GM04503 (cell line): ENCODE measurements at places on chromosomes 6 and 20.

- no peak for DNase-seq
These were observed 64.6 kb downstream of the MDGA1 start for GRCh38 chr6:37632989-37633550.

DNA sequence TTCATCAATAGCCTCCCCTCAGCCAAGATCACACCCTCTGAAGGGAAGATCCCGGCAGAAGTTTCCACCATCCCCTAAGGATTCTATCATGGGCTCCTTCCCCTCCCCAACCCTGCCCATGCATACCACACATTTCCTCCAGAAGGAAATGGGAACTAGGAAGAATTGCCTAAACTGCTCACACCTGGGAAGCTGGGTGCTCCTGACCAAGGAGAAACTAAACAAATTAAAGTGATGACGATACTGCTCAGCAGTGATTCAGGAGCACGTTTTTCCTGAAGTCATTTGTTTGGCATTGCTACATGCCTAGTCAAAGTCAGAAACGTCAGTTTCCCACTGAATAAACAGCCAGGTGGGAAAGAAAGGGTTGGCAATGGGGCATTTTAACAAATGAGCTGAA is 136.1 kb upstream of the CDYL start:
- DNase-seq = no peak

DNA sequence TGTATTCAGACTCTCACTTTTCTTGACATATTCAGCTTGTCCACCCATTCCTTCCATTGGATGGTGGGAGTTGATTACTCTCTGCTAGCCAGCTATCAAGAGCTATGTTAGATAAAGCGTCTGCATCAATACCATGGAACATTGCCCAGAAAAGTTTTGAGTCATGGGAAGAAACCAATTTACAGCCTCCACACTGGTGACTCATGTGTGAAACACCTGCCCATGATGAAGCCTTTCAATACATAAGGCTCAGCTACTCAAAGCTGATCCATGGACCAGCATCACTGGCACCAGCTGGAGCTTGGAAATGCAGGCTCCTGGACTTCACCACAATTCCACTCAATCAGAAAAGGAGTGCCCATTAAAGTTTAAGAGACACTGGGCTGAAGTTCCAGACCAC is 16.1 kb downstream of the PLA2G7 start:
- no peak for DNase-seq

DNA sequence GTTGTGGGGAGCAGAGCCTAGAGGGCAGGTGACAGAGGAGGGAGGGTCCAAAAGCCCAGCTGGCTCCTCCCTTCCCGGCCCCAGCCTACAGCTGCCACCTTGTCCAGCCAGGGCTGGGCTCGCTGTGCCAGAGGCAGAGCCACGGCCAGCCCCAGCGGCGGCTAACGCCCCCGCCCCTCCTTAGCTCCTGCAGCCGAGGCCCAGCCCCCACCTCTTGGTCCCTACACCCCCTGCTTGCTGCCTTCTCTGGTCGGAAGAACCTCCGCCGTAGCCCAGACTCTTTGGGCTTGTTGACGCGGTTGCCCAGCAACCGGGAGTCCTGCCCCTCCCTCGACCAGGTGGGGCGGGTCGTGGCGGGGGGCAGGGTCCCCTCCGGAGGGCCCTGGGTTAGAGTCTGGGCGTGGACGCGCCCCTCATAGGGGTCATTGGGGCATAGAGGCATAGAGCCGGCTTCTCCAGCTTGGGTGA is 521 bp upstream of the LKAAEAR1 start:
- DNase-seq = no peak

DNA sequence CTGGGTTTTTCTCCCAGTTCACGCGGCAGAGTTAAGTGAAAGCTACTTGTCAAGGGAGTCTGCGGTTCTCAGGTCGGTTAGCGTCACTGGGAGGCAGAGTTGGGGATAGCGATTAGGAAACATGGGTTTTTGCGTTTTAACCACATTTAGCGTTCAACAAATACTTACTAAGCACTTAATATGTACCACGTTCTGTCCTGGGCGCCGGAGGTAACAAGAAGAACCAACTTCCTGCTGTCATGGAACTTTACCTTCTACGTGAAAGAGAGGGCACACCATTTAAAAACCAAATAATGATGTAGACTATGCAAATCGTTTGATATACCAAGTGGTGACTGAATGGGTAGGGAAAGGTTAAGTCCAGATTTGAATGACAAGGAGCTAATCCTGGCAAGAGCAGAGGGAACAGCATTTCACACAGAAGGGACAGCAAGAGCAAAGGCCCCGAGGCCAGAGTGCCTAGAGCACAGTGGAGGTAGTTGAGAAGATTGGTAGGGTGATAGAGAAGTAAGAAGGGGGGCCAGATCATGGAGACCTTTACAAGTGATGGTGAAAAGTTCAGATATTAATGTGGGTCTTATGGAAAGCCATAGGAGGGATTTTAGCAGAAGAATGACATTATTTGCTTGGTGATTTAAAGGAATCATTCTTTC is 744 bp downstream of the RIOK1 start:
- DNase-seq = no peak

GRCh38 chr20:62921119-62921687 is 5.1 kb downstream of the DIDO1 start:
- DNase-seq = no peak

DNA sequence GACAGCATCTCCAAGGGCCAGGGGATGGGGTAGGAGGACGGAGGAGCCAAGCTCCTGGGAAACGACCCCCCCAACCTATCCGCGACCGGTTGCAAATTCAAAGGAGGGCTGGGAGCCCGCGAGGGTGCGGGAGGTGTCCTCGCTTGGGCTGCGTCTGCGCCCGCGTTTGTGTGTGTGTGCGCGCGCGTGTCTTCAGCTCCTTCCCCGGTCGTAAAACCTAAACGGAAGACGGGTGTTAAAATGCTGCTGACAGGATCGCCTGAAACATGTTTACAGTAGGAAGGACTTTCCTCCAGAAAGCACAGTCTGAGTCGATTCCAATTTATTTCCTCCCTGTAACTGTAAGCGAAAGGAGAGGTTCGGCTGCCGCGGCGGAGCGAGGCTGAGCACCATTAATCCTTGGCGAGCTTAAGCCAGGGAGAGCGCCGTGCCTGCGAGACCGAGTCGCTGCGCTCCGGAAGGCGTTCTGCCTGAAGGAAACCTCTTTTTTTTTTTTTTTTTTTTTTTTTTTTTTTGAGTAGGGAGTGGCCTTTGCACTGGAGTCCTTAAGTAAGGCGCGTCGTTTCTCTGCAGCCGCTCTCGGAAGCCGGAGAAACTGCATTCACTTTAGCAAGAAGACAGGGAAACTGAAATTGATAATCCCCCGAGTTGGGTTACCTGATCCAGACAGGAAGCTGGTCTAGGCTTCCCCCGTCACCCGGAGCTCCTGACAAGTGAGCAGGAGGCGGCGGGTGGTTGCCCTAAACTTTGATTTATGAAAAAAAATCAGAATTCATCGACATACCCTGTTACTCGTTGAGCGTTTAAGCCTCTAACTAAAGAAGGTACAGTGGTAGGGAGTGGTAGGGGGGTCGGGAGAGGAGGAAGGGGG is 4.8 kb upstream of the SOX4 start:
- DNase-seq = peak; percentile 42

- DNase-seq = no peak
These were observed 453.7 kb downstream of the TENT5A start for GRCh38 chr6:81298751-81299150.

GRCh38 chr6:53410508-53411258 is 61.9 kb upstream of the ELOVL5 start:
- DNase-seq = peak; percentile 2

- DNase-seq = no peak
These were observed at the start of gene FOXO3 for GRCh38 chr6:108560463-108561308. FOXO3 (plus strand) TSS chr6:108560917; CDS start chr6:108561209, 292 bp downstream.

GRCh38 chr6:168192901-168193815 is 114.1 kb upstream of the FRMD1 start:
- no peak for DNase-seq

GRCh38 chr6:127912914-127913313 is 12.1 kb upstream of the THEMIS start:
- DNase-seq = no peak

GRCh38 chr6:38973178-38974057 is 75.2 kb upstream of the GLP1R start:
- peak; percentile 18 for DNase-seq

DNA sequence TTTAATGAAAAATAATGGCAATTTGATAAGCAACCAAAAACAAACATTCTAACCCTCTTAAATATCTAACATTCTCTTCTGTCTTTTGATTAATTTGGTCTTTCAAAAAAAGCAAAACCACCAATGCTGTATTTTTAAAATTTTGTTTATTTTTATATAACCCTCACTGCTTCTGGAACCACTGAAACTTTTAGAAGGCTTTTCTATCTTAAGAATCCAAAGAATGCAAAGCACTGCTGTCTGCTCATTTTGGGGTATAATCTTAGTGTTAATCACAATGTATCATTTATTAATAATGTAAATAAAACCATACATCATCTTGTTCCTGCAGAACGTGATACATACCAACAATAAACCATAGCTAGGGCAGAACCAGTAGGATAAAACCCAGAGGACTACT is 14.0 kb downstream of the STK38 start:
- no peak for DNase-seq

DNA sequence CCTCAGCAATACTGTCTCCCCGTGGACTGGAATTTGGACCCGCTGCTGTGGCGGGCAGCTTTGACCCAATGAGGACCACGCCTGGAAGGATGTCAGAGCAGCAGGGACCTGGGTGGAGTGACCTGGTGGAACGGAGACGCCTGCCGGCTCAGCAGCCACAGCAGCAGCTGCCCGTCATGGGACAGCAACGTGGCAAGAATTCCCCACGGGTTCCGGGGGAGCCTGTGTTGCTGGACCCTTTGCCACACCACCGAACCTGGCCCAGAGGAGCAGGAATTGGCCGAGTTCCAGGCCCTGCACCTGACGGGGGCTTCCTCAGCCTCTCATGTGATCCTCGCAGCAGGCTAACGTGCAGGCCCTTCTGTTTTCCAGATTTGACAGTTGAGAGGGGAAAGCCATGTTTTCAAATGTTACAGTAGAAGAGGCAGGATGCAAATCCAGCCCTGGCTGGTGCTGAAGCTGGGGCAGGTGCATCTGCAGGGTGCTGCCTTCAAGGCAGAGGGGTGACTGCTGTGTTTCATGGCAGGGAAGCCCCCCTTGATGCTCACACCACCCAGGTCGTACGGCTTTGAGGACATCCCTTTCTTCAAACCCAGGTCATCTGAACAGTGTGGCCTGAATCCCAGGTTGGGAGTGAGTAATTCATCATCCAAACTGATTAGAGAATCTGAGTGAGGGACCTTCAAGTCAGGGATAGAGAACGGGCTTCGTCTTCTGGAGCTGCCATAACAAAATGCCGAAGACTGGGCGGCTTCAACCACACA is 93.4 kb downstream of the THBS2 start:
- DNase-seq = no peak

GRCh38 chr20:5654557-5654956 is 95.6 kb upstream of the SHLD1 start:
- peak; percentile 49 for DNase-seq
